ENCODE measurements at places on chromosomes 6 and 20.

DNA sequence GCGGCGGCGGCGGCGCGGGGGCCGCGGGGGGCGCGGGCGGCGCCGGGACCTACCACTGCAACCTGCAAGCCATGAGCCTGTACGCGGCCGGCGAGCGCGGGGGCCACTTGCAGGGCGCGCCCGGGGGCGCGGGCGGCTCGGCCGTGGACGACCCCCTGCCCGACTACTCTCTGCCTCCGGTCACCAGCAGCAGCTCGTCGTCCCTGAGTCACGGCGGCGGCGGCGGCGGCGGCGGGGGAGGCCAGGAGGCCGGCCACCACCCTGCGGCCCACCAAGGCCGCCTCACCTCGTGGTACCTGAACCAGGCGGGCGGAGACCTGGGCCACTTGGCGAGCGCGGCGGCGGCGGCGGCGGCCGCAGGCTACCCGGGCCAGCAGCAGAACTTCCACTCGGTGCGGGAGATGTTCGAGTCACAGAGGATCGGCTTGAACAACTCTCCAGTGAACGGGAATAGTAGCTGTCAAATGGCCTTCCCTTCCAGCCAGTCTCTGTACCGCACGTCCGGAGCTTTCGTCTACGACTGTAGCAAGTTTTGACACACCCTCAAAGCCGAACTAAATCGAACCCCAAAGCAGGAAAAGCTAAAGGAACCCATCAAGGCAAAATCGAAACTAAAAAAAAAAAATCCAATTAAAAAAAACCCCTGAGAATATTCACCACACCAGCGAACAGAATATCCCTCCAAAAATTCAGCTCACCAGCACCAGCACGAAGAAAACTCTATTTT, 2.0 kb downstream of the FOXC1 start:
- peak; percentile 24 for DNase-seq

DNA sequence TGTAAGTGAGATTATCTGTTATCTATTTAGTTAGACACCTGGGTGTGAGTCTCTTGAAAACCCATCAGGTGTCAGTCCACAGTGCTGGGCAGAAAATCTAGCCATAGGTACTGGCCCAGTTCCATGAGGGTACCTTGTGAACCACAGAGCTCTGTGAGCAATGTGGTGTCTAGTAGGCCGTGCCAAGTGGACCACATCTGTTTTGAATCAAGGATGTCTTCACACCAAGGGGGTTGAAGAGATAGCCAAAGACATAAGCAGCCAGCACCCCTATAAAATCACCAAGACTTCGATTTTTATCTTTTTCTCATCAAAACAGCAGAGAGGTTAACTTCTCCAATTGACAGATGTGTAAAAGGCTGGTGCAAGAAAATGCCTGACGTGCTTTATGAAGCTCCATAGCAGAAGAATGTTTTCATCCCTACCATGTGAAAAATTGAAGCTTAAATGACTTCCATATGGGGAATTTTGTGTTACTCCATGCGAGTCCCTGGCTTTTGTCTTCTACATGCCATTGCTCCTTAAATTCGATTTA, 368.7 kb downstream of the HAO1 start:
- no peak for DNase-seq

- no peak for DNase-seq
Observed at GRCh38 chr20:19557291-19557690, 200.8 kb upstream of the RIN2 start.

GRCh38 chr6:56749632-56750151, 107.0 kb upstream of the DST start:
- peak; percentile 66 for DNase-seq

GRCh38 chr20:17524560-17524959, 6.6 kb downstream of the BFSP1 start:
- DNase-seq, result no peak

- no peak for DNase-seq
Observed at GRCh38 chr6:36692220-36692619, 5.4 kb upstream of the RAB44 start.

DNA sequence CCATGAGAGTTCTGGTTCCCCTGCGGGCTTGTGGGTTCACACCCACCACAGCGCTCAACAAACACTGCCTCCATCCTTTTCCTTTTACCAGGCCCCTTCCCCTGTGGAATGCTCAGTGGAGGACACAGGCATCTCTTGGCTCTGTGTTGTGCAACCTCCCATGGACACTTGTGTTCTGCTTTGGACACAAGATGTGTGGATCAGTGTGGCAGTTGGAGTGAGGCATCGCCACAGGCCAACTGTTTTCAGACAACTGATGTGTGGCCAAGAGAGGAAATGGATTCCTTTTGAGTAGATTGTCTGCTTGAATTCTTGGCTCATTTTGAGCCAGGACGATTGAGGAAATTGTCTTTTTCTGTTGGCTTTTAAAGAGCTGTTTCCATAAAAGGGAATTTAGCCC, 26.8 kb downstream of the CST8 start:
- no peak for DNase-seq

- no peak for DNase-seq
Observed at GRCh38 chr6:39812853-39813533, 20.8 kb downstream of the DAAM2 start.

DNA sequence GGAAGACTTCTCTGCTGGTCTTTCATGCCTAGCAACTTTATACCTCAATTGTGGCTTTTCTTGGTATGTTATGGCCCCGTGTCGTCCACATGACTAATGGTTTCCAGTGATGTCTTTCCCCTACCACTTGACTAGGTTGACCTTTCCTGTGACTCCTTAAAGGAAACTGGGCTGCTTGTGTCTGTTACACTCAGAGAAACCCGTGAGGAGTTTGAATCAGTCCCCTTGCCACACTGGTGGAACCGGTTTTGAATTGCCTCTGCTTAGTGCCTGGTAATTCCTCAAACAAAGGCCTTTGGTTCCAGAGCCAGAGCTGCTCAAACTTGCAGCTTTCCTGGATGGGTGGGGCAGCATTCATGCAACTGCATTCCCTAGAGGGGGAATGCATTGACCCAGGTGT, 21.9 kb downstream of the ECT2L start:
- peak; percentile 88 for DNase-seq

- DNase-seq, result no peak
Observed at GRCh38 chr20:62202083-62202395, 18.0 kb downstream of the HRH3 start.

- peak; percentile 72 for DNase-seq
Observed at GRCh38 chr6:155126727-155127439, 131.8 kb downstream of the TIAM2 start.

DNA sequence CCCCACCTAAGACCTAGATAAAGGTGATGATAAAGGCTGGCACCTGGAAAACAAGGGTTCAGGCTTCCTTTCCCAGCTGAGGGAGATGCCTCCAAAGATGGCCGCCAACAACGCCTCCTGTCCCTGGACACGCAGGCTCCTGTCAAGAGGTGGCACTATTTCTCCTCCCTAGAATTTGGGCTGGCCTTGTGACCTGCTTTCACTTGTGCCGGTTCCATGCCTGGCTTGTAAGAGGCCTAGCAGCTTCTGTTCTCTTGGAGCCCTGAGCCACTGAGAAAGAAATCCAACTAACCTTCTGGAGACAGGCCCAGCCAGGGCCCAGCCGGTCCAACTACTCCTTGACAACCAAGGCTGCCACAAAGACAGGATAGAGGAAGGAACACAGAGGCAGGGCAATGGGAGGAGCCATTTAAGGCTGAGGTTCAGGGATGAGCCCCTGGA, 60.2 kb upstream of the RALY start:
- DNase-seq, result peak; percentile 14

DNA sequence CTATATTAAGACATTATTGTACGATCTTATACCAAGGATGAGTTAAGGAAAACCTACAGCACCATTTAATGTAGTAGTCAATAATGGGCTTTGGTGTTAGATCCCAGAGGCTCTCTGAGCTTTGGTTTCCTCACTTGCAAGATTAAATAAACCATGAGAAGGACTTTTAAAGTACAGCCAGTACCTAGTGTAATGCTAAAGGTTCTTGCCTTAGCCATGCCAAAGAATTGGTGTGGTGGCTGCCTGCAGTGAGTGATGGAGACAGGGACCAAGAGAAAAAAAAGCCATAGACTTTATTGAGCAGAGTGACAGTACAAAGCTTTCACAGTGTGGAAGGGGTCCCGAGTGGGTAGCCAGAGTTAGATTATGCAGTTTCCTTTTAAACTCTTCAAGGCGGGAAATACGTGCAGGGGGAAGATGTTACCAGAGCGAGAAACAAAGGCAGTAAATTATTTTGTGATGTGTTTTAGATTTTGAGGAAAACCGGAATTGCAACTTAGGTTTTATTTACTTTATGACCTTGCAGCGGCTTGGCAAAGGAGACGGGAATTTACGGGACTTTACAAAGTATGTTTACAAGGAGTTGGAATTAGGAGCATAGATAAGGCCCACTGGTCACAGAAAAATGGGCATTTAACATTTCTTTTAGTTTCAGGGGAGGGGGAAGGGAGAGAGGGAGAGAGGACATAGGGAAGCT, 100.4 kb downstream of the MYO6 start:
- peak; percentile 50 for DNase-seq

DNA sequence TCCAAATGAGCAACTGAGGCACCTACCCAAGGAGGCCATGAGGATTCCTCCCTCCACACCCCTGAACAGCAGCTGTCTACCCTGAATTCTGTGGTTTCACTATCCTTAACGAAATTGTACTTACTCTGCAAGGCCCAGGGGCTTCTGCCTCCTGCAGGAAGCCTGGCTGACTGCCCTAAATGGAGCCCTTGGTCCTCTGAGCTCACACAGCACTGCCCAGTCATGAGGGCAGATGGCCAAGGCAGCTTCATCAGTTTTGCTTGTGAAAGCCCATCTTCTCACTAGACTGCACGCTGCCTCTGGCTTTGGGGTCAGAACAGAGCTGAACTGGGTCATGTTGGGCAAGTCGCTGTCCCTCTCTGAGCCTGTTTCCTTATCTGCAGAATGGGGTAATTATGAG, 26.4 kb upstream of the SIRPA start:
- no peak for DNase-seq

GRCh38 chr6:27894839-27895762, 17.1 kb downstream of the OR2B2 start:
- DNase-seq, result peak; percentile 83

- DNase-seq, result no peak
Observed at GRCh38 chr20:8627340-8628004, 441.4 kb upstream of the PLCB4 start.

GRCh38 chr20:7924692-7925091, 15.6 kb downstream of the HAO1 start:
- DNase-seq, result no peak

DNA sequence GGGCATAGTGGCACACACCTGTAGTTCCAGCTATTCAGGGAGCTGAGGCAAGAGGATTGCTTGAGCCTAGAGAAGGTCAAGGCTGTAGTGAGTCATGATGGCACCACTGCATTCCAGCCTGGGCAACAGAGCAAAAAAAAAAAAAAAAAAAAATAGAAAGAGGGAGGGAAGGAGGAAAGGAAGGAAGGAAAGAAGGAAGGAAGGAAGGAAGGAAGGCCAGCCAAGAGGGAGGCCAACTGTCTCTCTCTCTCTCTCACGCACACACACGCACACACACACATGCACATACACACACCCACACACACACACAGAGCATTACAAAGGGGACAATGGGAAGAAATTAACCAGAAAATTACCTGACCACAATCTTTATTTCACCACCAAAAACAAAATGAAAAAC, 50.6 kb upstream of the COL9A1 start:
- no peak for DNase-seq

GRCh38 chr20:62156254-62156556, 12.6 kb downstream of the SS18L1 start:
- no peak for DNase-seq

DNA sequence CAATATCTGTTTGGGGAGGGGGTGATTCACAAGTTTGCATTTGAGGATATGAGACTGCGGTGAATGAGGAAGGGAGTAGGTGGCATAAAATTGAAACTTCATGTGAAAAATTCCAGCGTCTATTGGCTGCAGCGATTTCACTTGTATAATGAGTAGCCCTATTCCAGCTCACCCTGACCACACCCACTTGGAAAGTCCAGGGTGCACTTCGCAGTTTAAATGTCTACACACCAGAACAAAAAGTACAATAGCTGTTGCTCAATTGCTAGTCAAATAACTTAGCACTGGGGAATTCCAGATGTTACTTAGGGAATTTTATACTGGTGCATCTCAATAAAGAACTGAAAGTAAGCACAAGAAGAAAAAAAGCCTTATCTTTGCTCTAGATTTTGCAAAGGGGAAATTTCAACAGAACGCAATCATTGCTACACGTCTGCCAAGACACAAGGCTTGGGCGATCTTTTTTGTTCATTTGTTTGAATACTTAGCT, 6.3 kb downstream of the TNFAIP3 start:
- peak; percentile 50 for DNase-seq

GRCh38 chr20:1177680-1178079, 7.1 kb downstream of the TMEM74B start:
- no peak for DNase-seq

GRCh38 chr6:294656-295565, 2.6 kb downstream of the DUSP22 start:
- DNase-seq, result no peak

- DNase-seq, result no peak
Observed at GRCh38 chr6:145067430-145067829, 667.9 kb downstream of the EPM2A start.

DNA sequence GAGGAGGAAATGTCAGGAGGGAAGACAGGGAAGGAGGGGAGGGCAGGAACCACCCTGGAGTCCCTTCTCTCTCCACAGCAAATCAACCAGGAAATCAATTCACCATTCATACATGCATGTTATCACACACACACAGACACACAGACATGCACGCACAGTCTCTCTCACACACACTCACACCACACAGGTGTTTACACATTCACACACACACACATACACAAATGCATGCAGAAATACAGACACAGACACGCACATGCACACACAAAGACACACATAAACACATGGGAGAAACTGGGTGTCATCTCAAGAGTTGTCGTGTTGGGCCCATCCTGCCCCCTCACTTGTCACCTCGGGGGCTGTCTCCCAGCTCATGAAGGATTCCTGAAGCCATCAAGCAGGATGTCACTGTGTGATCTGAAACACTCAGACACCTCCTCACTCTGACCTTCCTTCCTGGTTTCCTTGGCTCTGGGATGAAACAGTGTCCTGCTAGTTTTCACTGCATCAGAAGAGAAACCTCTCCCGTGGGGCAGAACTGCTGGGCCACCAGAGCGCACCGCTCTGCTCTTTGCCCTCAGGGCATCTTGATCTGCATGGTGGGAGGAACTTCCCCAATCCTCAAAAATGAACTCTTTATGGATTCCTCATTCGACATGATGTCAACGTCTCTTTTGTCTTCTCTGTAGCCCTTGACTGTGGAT, 9.2 kb downstream of the RAET1G start:
- DNase-seq, result no peak

- DNase-seq, result no peak
Observed at GRCh38 chr20:59903621-59904020, 29.8 kb downstream of the SYCP2 start.

DNA sequence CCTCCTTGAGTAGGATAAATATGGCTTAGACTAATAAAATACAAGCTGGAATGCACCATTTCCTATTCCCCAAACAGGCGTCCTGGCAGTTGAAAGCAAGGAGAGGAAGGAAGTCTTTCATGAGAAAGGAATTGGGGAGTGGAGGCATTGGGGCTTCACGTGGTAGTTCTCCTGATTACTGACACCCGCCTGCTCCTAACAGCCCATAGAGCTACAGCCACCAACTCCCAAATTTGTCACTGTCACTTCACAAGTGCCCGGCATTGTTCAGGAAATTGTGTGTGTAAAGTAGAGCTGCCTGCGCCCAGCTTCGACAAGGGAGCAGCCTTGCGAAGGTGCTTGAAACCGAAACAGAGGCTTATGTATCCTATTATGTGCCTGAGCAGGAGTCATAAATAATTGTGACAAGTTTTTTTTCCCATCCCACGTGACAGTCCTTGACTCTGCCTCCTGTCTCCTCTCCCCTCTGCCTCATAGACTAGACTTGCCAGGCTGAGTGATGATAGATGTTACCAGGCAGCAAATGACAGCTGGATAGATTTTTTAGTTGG, 301.7 kb upstream of the ZFP64 start:
- DNase-seq, result peak; percentile 5

GRCh38 chr20:63163596-63164483, 52.1 kb downstream of the YTHDF1 start:
- DNase-seq, result no peak

Data from LoVo (cell line).